Keratinocyte (primary cell): ENCODE measurements at places on chromosomes 16 and 17. TPM values are rescaled to one million over a fixed set of nuclear protein-coding genes. Genes with fewer than 3 reads are reported as not detected.

GRCh38 chr16:17149904-17150483 is 320.8 kb downstream of the XYLT1 start:
- H3K4me3 ChIP-seq: no peak overlapping the region
- H3K27me3 ChIP-seq: no peaks in the 10 kb centered on the region
- DNase-seq: no peak
- no peaks in the 10 kb centered on the region for H3K4me1 ChIP-seq

Gene GTF3C1
- 23.5 to 33.5 TPM (median 28.3 TPM) in 3 replicates for polyA plus RNA-seq

Gene PROCA1
- polyA plus RNA-seq: 0.33 to 0.62 TPM (median 0.39 TPM) in 3 replicates

GRCh38 chr16:20285993-20286499 is 41.3 kb downstream of the GP2 start:
- no peaks in the 10 kb centered on the region for H3K4me1 ChIP-seq
- no peak overlapping the region for H3K4me3 ChIP-seq
- H3K27ac ChIP-seq: no peak overlapping the region
- H3K27me3 ChIP-seq: no peaks in the 10 kb centered on the region

DNA sequence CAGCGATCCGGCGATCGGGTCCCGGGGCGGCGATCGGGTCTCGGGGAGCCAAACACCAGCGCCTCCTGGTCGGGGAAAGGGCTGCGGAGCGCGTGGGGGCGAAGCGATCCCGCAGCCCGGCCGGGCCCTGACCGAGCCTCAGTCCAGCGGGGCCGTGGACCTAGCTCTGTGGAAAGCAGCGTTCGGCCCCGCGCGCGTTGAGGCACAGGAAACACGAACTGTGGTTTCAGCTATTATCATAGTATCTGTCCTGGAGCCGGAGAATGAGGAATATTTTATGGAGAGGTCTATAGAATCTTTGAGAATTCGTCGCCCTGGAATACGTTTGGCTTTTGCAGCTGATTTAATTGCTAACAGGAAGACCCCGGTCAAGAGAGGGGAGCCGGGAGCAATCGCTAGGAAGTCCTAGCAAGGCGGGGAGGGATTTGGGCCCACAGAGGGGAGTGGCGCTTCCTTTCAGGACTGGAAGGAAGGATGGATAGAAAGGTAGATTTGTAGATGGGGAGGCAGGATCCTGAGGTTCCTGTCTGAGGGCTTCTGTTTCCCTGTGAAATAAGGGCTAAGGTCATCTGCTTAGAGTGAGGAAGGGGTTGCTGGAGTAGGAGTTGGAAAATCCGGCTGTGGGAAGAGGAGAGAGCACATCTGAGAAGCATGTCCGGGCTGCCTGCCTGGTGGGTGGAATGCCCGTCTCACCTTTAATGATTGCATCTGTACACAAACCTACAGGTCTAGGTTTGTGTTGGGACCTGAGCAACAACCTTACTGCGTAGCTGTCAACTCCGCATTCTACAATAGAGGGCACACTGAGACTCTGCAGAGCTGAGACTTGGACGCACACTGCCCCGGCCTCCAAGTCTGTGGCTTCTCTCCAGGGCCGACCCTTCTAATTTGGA is 770 bp downstream of the CCNF start:
- peak overlapping the region; percentile 43 for H3K27ac ChIP-seq
- H3K27me3 ChIP-seq: no peaks in the 10 kb centered on the region
- no peak for DNase-seq
- peak overlapping the region; percentile 80 for H3K4me3 ChIP-seq
- H3K4me1 ChIP-seq: peaks cover 12% of the 10 kb centered on the region

Gene CPHXL
- not detected in 3 replicates for polyA plus RNA-seq
